ENCODE measurements at places on chromosomes 6 and 20.

DNA sequence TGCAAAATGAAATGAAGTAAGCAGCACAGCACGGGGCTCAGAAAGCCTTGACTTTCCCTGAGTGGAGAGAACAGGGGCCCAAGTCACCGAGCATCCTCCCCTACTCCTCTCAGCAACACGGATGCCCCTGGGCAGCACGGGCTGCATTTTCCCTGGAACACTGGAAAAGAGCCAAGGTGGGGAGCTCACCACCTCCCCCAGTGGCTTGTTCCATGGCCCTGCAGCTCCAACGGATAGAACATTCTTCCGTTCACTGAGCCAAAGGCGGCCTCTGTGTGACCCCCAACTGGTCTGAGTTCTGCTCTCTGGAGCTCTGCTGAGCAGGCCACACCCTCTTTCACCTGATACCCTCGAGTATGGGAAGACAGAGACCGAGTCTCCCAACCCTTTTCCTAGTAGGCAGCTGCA lies 20.8 kb upstream of the EMILIN3 start:
- no peak for DNase-seq

- DNase-seq: no peak
These were observed 85.3 kb upstream of the LY86 start for GRCh38 chr6:6503191-6503590.

- DNase-seq: no peak
These were observed 71.3 kb upstream of the SOX4 start for GRCh38 chr6:21522143-21522747.

DNA sequence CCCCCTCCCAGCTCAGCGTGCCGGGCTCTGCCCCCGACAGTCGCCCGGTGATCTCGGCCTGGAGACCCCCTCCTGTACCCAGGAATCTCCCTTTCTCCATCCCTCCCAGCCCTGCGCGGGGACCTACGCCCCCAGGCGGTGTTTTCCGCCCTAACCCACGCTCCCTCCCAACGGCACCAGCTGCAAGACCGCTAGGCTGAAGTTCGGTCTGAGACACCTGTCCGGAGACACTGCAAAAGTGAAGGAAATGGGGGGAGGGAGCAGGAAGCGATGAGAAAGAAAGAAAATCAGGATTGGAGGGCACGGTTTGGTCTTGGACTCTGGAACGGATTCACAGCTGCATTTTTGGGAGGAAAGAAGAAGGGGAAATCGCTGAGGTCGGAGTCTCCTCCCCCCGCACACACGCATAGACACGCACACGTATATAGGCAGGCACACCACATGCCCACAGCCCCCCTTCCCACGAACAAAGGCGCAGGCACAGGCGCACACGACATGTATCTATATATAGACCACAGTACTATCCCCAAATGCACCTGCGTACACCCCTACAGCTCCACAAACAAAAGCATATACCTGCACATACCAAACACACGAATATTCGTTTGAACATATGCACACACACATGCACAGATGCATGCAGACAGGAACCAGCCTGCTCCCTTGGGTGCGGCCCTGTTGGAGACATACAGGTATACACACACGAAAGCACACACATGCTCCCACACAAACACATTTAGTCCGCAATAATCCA lies 1.0 kb downstream of the SLC32A1 start:
- no peak for DNase-seq

GRCh38 chr20:63175038-63175895 lies 40.7 kb downstream of the YTHDF1 start:
- no peak for DNase-seq

- DNase-seq: no peak
These were observed 45.8 kb downstream of the AHI1 start for GRCh38 chr6:135451617-135452190.

- DNase-seq: no peak
These were observed 40.4 kb downstream of the GNAS start for GRCh38 chr20:58892932-58893224.

- DNase-seq: no peak
These were observed 178.4 kb upstream of the HDDC2 start for GRCh38 chr6:125480146-125480545.

DNA sequence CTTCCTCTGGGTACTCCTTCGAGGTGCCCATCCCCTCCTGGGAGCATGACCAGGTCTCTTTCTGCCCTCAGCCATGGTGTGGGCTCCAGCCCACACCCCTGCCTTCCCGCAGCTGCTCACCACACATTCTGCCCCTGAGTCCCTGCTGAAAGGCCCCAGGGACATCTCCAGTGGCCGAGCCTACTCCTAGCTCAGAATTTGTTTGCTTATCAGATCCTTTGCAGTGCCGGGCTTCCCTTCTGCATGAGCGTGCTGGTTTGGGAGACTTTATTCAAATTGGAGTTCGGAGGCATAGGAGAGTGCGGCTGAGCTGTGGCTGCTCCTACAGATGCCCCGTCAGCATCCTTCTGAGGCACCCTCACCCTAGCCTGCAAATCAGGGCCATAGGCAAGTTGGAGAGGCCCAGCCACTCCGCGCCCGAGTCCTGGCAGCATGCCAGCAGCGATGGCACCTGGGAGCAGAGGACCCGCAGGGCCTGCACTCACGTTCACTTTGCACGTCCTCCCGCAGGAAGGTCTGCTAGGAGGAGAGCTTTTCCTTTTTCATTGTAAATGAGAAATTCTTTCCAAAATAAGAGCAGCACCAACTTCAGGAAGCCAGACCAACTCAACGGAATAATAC lies 327.3 kb downstream of the QKI start:
- DNase-seq: no peak

DNA sequence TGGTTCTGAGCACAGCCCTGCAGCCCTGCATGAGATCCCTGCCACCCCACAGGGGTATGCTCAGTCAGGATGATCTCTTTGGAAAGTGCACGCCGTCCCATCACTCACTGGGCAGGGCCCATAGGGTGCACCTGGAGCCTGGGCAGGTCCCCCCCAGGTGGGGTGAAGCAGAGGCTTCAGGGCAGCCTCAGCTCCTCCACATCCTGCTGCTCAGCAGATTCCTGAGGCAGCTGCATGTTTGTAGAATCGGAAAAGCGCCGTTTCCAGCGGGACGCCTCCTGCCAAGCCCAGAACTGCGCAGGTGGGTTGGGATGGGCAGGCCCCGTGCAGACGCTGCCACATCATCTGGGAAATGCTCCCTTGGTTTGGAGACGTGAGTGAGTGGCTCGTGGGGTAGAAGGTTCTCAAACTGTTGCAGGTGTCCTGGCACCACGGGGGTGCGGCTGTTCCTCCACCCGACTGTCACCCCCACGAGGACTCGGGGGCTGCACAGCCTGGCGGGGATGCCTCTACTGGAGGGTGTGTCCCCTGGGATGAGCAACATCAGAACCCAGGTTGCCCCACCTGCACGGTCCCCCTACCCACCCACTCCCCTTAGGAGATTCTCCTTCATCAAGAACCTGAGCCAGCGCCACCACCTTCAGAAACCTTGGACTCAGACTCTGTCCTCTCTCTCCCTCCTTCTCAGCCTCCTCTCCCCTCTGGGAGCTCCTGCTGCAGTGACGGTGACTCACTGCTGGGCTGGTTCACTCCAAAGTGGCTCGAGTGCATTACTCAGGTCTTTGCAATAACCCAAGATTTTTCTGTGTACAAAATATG lies 334.1 kb downstream of the TAF4 start:
- DNase-seq: no peak

- no peak for DNase-seq
These were observed 50.6 kb upstream of the SLC2A12 start for GRCh38 chr6:134103006-134103405.
